T-helper 17 cell (primary cell): ENCODE measurements at places on chromosomes 1 and 21.

GRCh38 chr1:72241397-72241796 is 40.9 kb downstream of the NEGR1 start:
- H3K4me1 ChIP-seq: no peaks in the 10 kb centered on the region
- no peaks in the 10 kb centered on the region for H3K36me3 ChIP-seq
- no peaks in the 10 kb centered on the region for H3K27me3 ChIP-seq
- DNase-seq: no peak
- H3K4me3 ChIP-seq: no peak overlapping the region
- no peak overlapping the region for H3K27ac ChIP-seq

GRCh38 chr1:230066031-230066430 is 1.0 kb upstream of the GALNT2 start:
- H3K4me3 ChIP-seq: peak overlapping the region; percentile 91
- peak overlapping the region; percentile 86 for H3K27ac ChIP-seq
- no peak for DNase-seq
- no peaks in the 10 kb centered on the region for H3K27me3 ChIP-seq
- peaks cover 22% of the 10 kb centered on the region for H3K4me1 ChIP-seq

DNA sequence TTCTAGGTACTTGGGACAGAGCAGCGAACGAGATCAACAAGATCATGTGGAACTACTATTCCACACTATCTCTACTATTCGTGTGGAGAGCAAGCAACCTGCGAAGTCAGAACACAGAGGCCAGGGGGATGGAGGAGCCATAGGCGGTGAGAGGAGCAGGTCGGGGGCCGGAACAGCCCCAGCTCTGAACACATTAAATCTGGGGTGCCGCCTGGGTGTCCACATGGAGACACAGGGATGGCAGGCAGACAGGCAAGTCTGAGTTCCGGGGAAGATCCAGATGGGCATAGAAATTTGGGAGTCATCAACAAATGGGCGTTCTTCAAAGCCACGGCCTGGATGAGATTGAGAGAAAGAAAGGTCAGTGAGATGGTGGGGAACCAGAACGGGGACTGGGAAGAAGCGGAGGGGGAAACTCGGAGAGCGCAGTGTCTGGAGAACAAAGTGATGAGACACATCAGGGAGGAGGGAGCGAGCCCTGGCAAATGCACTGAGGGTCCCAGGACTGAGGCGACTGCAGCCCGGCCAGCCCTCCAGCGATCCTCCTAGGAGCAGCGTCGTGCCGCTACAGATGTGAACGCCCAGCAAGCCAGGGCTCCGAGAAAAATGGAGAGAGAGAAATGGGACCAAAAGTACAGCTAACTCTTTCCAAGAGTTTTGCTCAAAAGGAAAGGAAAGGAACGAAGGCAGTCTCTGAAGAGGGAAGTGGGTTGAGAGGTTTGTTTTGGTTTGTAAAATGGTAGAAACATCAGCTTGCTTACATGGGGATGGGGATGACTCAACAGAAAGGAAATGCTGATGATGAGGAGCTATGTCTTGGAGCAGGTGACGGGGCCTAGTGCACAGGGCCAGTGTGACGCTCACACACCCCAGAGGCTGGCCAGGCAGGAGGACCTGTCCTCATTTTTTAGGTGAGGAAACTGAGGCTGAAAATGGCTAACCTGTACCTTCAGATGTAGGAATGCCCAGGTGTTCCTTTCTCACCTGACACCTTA is 84.5 kb downstream of the GLIS1 start:
- DNase-seq: no peak
- no peaks in the 10 kb centered on the region for H3K36me3 ChIP-seq
- no peak overlapping the region for H3K27ac ChIP-seq
- H3K4me1 ChIP-seq: peaks cover 5% of the 10 kb centered on the region
- no peak overlapping the region for H3K4me3 ChIP-seq

- peaks cover 2% of the 10 kb centered on the region for H3K4me1 ChIP-seq
- no peak overlapping the region for H3K4me3 ChIP-seq
- no peak for DNase-seq
- H3K27ac ChIP-seq: no peak overlapping the region
- H3K27me3 ChIP-seq: no peaks in the 10 kb centered on the region
These were observed 100.5 kb downstream of the NPHP4 start for GRCh38 chr1:5891736-5892135.

GRCh38 chr1:215146240-215146975 is 63.9 kb downstream of the KCNK2 start:
- H3K4me1 ChIP-seq: no peaks in the 10 kb centered on the region
- no peaks in the 10 kb centered on the region for H3K36me3 ChIP-seq
- no peak for DNase-seq
- no peaks in the 10 kb centered on the region for H3K27me3 ChIP-seq

DNA sequence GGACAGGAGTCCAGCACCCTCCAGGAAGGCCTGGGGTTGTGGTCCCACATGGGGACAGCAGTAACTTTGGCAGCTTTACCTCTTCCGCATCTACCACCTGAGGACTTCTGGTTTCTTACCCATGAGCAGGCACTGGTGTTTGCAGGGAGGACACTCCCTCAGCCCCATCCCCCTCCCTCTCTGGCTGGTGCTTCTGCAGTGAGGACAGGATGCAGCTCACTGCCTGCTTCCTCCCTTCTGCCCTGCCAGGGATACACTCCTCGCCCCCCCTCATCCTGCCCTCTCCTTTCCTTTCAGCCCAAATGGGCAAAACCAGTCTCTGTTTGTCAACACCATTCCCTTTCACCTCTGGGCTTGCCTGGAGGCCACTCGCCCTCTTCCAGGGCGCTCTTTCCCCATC is 62.4 kb downstream of the KIRREL1 start:
- peaks cover 2% of the 10 kb centered on the region for H3K36me3 ChIP-seq
- DNase-seq: no peak
- H3K27me3 ChIP-seq: peaks cover 79% of the 10 kb centered on the region
- H3K4me1 ChIP-seq: peaks cover 3% of the 10 kb centered on the region

GRCh38 chr1:117174851-117175250 is 35.9 kb downstream of the VTCN1 start:
- DNase-seq: no peak
- no peak overlapping the region for H3K4me3 ChIP-seq
- H3K36me3 ChIP-seq: no peaks in the 10 kb centered on the region
- H3K4me1 ChIP-seq: no peaks in the 10 kb centered on the region
- H3K27me3 ChIP-seq: peaks cover 12% of the 10 kb centered on the region

GRCh38 chr1:201619513-201619912 is 80.6 kb downstream of the NAV1 start:
- H3K27me3 ChIP-seq: peaks cover 7% of the 10 kb centered on the region
- H3K36me3 ChIP-seq: peaks cover 4% of the 10 kb centered on the region
- no peak overlapping the region for H3K4me3 ChIP-seq
- no peak for DNase-seq
- no peak overlapping the region for H3K27ac ChIP-seq

- H3K27me3 ChIP-seq: no peaks in the 10 kb centered on the region
- peaks cover 4% of the 10 kb centered on the region for H3K36me3 ChIP-seq
- H3K4me1 ChIP-seq: no peaks in the 10 kb centered on the region
- DNase-seq: no peak
These were observed at the start of gene CFAP141 for GRCh38 chr1:154206196-154206595. Gene CFAP141 (minus strand): TSS chr1:154206333. CDS start chr1:154206307, 26 bp downstream.

GRCh38 chr1:196661345-196661744 is 9.5 kb downstream of the CFH start:
- no peaks in the 10 kb centered on the region for H3K27me3 ChIP-seq
- H3K27ac ChIP-seq: no peak overlapping the region
- peaks cover 2% of the 10 kb centered on the region for H3K36me3 ChIP-seq
- no peak overlapping the region for H3K4me3 ChIP-seq

GRCh38 chr1:16212251-16212961 is at the start of gene ARHGEF19:
Gene ARHGEF19 (minus strand): TSS chr1:16212652. CDS start chr1:16209054, 3,598 bp downstream.
- H3K36me3 ChIP-seq: no peaks in the 10 kb centered on the region
- H3K27me3 ChIP-seq: no peaks in the 10 kb centered on the region

- H3K4me3 ChIP-seq: no peak overlapping the region
- H3K27me3 ChIP-seq: peaks cover 56% of the 10 kb centered on the region
- no peak for DNase-seq
These were observed 23.4 kb downstream of the DMRTB1 start for GRCh38 chr1:53482441-53483153.

GRCh38 chr1:229070168-229070567 is 200.7 kb upstream of the RAB4A start:
- H3K36me3 ChIP-seq: no peaks in the 10 kb centered on the region
- H3K4me1 ChIP-seq: peaks cover 32% of the 10 kb centered on the region
- H3K27ac ChIP-seq: no peak overlapping the region
- DNase-seq: no peak
- no peaks in the 10 kb centered on the region for H3K27me3 ChIP-seq
- H3K4me3 ChIP-seq: no peak overlapping the region

- DNase-seq: no peak
- peak overlapping the region; percentile 70 for H3K27ac ChIP-seq
- H3K4me3 ChIP-seq: no peak overlapping the region
- H3K36me3 ChIP-seq: peaks cover 2% of the 10 kb centered on the region
- H3K4me1 ChIP-seq: peaks cover 15% of the 10 kb centered on the region
These were observed 45.3 kb upstream of the RGS1 start for GRCh38 chr1:192530254-192530653.

DNA sequence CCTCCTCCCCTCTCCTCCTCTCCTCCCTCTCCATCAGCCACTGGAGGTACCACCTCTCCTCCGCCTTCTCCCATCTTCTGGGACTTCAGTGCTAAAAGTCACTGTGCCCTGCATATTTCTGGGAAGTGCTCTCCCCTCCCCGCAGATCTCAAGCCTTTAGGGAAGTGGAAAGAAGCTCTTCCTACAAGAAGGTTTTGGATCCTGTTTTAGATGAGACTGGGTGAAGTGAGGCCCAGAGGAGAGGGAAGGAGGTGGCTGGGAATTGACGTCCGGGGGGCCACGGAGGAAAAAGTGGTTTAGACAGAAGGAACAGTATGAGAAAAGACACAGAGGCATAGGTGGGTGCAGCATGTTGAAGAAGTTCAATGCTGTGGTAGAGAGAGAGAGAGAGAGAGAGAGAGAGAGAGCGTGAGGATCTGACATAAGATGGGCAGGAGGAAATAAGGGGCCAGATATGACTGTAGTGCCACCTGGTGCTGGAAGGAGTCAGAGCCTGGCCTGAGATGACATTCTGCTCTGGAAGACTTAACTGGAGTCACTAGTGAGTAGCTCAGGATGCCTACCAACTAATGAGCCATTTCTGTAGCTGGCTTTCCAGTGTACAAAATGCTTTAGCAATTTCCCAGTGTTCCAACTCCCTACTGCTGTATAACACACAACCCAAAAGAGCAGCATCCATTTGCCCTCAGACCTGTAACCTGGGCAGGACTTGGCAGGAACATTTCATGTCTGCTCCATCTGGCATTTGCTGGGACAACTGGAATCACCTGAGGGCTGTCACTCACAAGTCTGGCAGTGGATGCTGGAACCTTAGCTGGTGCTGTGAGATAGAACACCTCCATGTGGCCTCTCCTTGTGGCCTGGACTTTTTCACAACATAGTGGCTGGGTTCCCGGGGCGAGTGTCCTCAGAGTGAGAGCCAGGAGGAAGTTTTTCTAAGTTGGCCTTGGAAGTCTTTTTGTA is 16.6 kb upstream of the ZSCAN20 start:
- peaks cover 23% of the 10 kb centered on the region for H3K4me1 ChIP-seq
- H3K4me3 ChIP-seq: peak overlapping the region; percentile 70
- peaks cover 6% of the 10 kb centered on the region for H3K36me3 ChIP-seq
- DNase-seq: no peak

DNA sequence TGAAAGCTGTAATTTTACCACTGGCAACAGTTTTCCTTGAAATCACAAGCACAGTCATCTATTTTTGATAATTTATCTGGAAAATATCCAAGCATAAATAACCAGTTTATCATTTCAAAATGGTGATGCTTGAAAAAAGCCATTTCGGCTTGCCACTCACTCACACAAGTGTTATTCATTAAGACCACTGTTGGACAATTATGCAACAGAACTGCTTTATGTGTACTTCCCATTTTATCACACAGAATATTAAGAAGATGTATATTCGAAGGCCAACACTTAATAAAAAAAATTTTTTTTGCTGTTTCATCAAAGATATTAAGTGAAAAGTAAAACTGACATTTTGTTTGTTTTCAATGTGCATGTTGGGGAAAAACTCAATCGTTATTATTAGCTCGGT is 62.3 kb downstream of the EIF4G3 start:
- no peaks in the 10 kb centered on the region for H3K27me3 ChIP-seq
- no peak overlapping the region for H3K27ac ChIP-seq
- peaks cover 2% of the 10 kb centered on the region for H3K4me1 ChIP-seq
- no peaks in the 10 kb centered on the region for H3K36me3 ChIP-seq
- no peak for DNase-seq

GRCh38 chr1:28176492-28177470 is at the start of gene PTAFR:
Gene PTAFR (minus strand): TSS chr1:28176690. CDS start chr1:28151021, 25,669 bp downstream.
- DNase-seq: no peak
- H3K27me3 ChIP-seq: peaks cover 13% of the 10 kb centered on the region
- peak within 1 kb of the TSS; percentile 77 for H3K4me3 ChIP-seq
- H3K27ac ChIP-seq: peak within 1 kb of the TSS; percentile 29
- peaks cover 38% of the 10 kb centered on the region for H3K4me1 ChIP-seq

- no peak overlapping the region for H3K4me3 ChIP-seq
- no peak overlapping the region for H3K27ac ChIP-seq
These were observed 155.8 kb upstream of the BRINP3 start for GRCh38 chr1:190633488-190633887.

DNA sequence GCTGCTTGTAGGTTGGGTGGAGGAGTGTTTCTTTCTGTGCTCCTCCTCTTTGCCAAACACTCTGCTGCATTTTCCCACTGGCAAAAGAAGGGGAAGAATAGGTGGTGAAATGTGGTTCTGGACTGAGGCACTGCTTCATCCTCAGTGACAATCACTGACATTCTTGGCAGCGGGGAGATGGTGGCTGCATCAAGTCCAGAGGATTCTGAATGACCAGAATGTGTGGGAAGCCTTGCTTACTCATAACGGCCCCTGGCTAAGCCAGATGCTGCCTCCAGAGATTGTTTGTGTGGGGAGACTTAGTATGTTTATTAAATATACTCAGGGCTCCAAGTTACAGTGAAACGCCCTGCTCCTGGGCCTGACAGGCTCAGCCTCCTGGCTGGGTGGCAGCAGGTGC is 160.3 kb downstream of the CACNA1E start:
- H3K27ac ChIP-seq: no peak overlapping the region
- DNase-seq: no peak
- no peaks in the 10 kb centered on the region for H3K36me3 ChIP-seq
- peaks cover 59% of the 10 kb centered on the region for H3K27me3 ChIP-seq
- H3K4me3 ChIP-seq: no peak overlapping the region
- H3K4me1 ChIP-seq: peaks cover 2% of the 10 kb centered on the region

- no peaks in the 10 kb centered on the region for H3K27me3 ChIP-seq
- H3K4me3 ChIP-seq: peak overlapping the region; percentile 97
- H3K4me1 ChIP-seq: peaks cover 18% of the 10 kb centered on the region
- H3K27ac ChIP-seq: no peak overlapping the region
These were observed 1.1 kb downstream of the LUZP1 start for GRCh38 chr1:23167353-23168078.

- no peak for DNase-seq
- H3K4me3 ChIP-seq: no peak overlapping the region
- H3K27ac ChIP-seq: peak overlapping the region; percentile 95
- peaks cover 10% of the 10 kb centered on the region for H3K4me1 ChIP-seq
- H3K27me3 ChIP-seq: no peaks in the 10 kb centered on the region
These were observed 2.0 kb upstream of the RCC2 start for GRCh38 chr1:17441265-17441992.

- peaks cover 8% of the 10 kb centered on the region for H3K4me1 ChIP-seq
- DNase-seq: no peak
- H3K36me3 ChIP-seq: no peaks in the 10 kb centered on the region
- no peak overlapping the region for H3K4me3 ChIP-seq
- no peaks in the 10 kb centered on the region for H3K27me3 ChIP-seq
- H3K27ac ChIP-seq: no peak overlapping the region
These were observed 1.5 kb upstream of the MXRA8 start for GRCh38 chr1:1359664-1360468.

GRCh38 chr1:82226186-82226505 is 425.4 kb downstream of the ADGRL2 start:
- DNase-seq: no peak
- H3K36me3 ChIP-seq: no peaks in the 10 kb centered on the region
- no peaks in the 10 kb centered on the region for H3K4me1 ChIP-seq
- H3K27me3 ChIP-seq: no peaks in the 10 kb centered on the region
- no peak overlapping the region for H3K27ac ChIP-seq
- H3K4me3 ChIP-seq: no peak overlapping the region

- no peak overlapping the region for H3K4me3 ChIP-seq
- peaks cover 3% of the 10 kb centered on the region for H3K4me1 ChIP-seq
- no peak overlapping the region for H3K27ac ChIP-seq
- no peaks in the 10 kb centered on the region for H3K36me3 ChIP-seq
These were observed 4.0 kb downstream of the KLHDC7A start for GRCh38 chr1:18484721-18485120.
